ENCODE measurements at places on chromosomes 2 and 18. TPM values are rescaled to one million over a fixed set of nuclear protein-coding genes. Genes with fewer than 3 reads are reported as not detected.

- H3K27ac ChIP-seq, result no peak overlapping the region
- H3K36me3 ChIP-seq, result no peaks in the 10 kb centered on the region
- H3K4me3 ChIP-seq, result no peak overlapping the region
- no peaks in the 10 kb centered on the region for H3K4me1 ChIP-seq
Observed at GRCh38 chr2:103365071-103365470, 603.2 kb downstream of the TMEM182 start.

- no peaks in the 10 kb centered on the region for H3K4me1 ChIP-seq
- no peak for DNase-seq
- H3K27me3 ChIP-seq, result no peaks in the 10 kb centered on the region
- H3K36me3 ChIP-seq, result peaks cover 6% of the 10 kb centered on the region
- H3K27ac ChIP-seq, result no peak overlapping the region
- H3K4me3 ChIP-seq, result no peak overlapping the region
Observed at GRCh38 chr2:241031436-241032165, 33.2 kb downstream of the SNED1 start.

GRCh38 chr18:21181766-21182165, 60.3 kb upstream of the GREB1L start:
- no peak overlapping the region for H3K4me3 ChIP-seq
- H3K36me3 ChIP-seq, result no peaks in the 10 kb centered on the region
- H3K27ac ChIP-seq, result no peak overlapping the region
- no peak for DNase-seq

DNA sequence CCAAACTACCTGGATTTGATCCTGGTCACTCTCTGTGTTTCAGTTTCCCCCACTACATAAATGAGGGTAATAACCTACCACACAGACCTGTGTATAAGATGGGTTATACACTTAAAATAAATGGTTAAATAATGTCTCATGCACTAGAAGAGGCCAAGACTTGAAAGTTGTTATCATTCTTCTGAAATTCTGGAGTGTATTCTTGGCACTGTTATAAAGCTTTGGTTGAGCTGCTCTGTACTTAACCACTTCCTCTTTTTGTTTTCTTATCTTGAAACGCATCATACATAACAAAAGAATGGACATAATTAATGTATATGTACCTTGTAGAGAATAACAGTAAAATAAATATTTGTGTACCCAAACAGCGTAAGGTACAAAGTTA, 281.0 kb downstream of the AFF3 start:
- H3K4me1 ChIP-seq, result peaks cover 7% of the 10 kb centered on the region
- H3K4me3 ChIP-seq, result no peak overlapping the region
- no peaks in the 10 kb centered on the region for H3K36me3 ChIP-seq
- no peak overlapping the region for H3K27ac ChIP-seq

Gene INPP5D
- 18.8 TPM for total RNA-seq

Gene NEUROD1
- not detected for total RNA-seq

Gene HMSD
- 0.28 TPM for total RNA-seq

Gene COLEC12
- total RNA-seq, result 1.6 TPM

Gene SERPINB12
- total RNA-seq, result not detected

Gene SERPINB4
- not detected for total RNA-seq

Gene CIB4
- not detected for total RNA-seq
